ENCODE measurements at places on chromosomes 5 and 9. TPM values are rescaled to one million over a fixed set of nuclear protein-coding genes. Genes with fewer than 3 reads are reported as not detected.

GRCh38 chr5:133696782-133697507 is 84.6 kb upstream of the FSTL4 start:
- no peaks in the 10 kb centered on the region for H3K4me1 ChIP-seq
- no peak overlapping the region for H3K27ac ChIP-seq
- no peak overlapping the region for H3K4me3 ChIP-seq
- peak; percentile 72 for DNase-seq
- H3K27me3 ChIP-seq = no peaks in the 10 kb centered on the region

DNA sequence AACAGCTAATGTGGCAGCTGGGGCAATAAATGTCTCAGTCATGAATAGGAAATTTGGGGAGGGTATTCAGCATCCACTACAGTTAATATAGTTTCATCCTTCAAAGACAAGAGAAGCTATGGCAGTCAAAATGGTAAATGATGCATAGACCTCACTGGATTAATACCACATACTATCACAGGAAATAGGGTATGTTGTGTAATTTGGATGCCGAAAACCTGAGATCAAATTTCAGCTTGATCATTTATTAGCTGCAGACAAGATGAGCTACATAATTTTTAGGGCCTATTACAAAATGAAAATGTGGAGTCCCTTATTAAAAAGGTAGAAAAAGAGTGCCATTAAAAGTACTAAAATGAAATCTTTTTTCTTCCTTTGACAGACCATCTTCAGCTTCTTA is 112.6 kb upstream of the MTAP start:
- no peaks in the 10 kb centered on the region for H3K27me3 ChIP-seq
- peaks cover 11% of the 10 kb centered on the region for H3K4me1 ChIP-seq
- no peak overlapping the region for H3K27ac ChIP-seq
- H3K36me3 ChIP-seq = no peaks in the 10 kb centered on the region

DNA sequence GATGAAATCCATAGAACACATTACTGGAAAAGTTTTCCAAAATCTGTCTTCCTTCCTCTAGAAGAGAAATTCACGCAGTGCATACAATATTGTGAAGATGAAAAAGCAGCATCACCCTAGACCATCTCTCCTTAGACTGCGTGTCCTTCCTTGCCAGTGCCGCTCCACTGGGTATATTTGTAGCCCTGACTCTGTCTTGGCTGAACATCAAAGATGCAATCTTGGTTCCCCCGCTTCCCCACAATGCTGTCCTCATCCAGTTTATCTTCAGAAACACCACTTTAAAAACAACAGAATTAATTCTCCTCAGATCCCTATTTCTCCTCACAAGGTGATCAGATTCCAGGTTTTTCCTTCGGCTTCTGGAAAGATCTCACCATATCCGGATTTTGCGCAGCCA is 53.9 kb downstream of the ROR2 start:
- H3K4me1 ChIP-seq = peaks cover 80% of the 10 kb centered on the region
- H3K27ac ChIP-seq = peak overlapping the region; percentile 17
- no peak for DNase-seq
- H3K27me3 ChIP-seq = no peaks in the 10 kb centered on the region
- H3K36me3 ChIP-seq = no peaks in the 10 kb centered on the region

Gene RAB3C
- total RNA-seq = 2.5 TPM

Gene DDX31
- 17.9 TPM for total RNA-seq

Data from vagina (tissue), 2 donors.